ENCODE measurements at places on chromosomes 7 and 10.

DNA sequence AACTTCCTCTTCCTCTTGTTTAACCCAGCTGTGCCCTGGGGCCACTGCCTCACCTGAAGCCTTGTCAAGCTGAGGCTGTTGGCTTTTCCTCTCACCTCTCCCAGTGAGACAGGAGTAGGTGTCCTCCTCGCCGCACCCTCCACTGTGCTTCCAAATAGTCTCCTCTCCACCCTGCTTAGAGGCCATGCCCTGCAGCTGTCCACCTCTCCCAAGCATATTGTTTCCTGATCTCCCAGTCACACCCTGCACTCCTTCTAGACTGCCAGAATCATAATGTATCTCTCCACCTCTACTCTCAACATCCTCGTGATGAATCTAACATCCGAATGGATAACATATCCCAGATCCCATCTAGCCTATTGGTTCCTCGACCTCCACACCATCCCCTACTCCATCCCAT lies 196.3 kb upstream of the GHITM start:
- DNase-seq = no peak

GRCh38 chr10:7498111-7498510 lies 87.3 kb upstream of the SFMBT2 start:
- no peak for DNase-seq

DNA sequence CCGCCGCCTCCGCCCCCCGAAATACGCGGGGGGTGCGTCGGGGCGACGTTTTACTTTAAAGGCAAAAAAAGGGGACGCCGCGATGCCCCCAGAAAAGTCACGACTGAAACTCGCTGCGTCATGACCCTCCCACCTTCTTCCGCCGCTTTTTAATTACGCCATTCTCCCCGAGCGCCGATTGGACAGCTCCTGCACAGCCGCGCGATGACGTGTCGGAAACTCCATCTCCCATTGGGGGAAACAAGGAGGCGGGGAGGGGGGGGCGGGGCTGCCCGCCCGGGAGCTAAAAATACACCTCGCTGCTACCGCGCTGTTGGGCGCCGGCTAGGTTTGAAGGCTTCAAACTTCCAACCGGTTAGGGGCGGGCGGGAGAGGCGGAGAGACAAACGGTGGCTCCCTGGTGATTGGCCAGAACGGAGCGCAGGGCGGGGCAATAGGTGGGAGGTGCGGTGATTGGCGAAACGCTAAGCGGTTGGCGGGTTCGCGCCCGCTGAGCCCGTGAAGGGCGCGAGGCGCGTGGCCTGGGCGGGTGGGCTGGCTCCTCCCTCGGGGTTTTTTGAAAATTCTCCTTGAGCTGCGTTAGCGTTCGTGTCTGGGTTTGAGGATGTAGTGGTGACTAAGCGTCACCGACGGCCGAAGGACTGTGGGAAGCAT lies at the start of gene RHEB:
RHEB (minus strand) TSS at position 131 of the 654 bp plus-strand sequence. CDS start 384 bp downstream, outside the sequence.
- DNase-seq = peak; percentile 91

DNA sequence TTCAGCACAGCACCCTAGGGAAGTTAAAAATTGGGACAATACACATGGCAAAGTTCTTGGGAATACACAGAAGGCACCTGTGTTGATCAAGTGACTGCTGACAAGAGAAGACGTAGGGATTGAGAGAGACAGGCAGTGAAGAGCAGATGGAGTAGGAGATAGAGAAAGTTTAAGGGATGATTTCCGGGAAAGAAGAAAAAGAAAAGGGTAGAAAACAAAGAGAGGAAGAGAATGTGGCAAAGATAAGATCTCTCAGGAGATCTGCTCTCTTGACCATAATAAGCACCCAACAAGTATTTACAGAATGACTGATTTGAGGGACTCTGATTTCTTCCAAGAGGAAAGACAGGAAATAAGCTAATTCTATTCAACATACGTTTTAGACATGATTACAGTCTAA lies 15.1 kb upstream of the RALA start:
- DNase-seq = peak; percentile 52

GRCh38 chr10:6912929-6913328 lies 332.9 kb upstream of the PRKCQ start:
- no peak for DNase-seq

- DNase-seq = no peak
Observed at GRCh38 chr7:105691082-105691679, 109.9 kb upstream of the EFCAB10 start.

DNA sequence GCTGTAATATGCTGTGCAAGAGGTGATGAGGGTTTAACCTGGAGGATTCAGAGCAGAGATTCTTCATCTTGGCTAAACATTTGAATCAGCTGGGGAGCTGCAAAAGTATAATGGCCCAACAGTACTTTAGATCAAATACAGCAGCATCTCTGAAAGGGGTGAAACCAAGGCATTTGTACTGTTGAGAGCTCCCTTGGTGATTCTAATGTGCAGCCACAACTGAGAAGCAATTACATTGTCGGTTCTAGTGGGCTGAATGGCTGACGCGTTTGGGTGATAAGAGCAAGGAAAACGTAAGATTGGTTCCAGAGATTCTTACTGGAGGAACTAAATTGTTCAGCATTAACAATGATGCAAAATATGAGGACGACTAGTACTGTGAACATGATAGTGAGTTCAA lies 269.7 kb downstream of the AGMO start:
- DNase-seq = no peak

DNA sequence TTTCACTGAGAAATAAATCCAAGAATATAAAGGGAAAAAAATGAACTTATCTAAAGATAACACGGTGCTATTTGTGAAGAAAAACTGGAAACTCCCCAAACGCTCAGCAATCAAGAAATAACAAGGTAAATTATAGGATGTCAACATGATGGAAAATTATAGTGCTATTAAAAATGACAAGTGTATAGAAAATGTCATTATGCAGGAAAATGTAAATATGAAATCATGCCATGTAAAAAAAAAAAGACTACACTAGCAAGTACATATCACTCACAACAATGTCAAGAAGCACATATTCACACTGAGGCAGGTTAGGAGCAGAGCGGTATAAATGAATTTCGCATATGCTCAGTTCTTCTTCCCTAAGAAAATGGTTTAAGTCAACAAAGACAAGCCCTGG lies 27.7 kb downstream of the KLRG2 start:
- DNase-seq = no peak

DNA sequence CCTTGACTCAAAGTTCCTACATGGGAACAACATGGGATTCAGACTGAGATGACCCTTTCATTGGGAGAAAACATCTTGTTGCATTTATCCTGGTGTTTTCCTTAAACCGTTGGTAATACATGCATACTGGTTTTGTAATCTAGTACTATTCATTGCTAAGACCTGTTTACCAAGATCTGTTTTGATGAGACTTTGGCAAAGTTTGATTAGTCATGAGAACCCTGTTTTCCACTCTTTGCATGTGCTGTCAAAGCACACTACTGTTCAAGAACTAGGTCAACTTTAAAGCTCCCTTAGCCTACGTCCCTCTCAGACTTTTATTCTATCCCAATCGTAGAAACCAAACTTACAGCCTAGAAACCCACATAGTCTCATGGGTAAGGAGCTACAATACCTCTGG lies 650.9 kb downstream of the GATA3 start:
- no peak for DNase-seq

GRCh38 chr7:17033245-17033644 lies 151.5 kb upstream of the AGR3 start:
- no peak for DNase-seq

GRCh38 chr10:116719804-116720203 lies 22.6 kb downstream of the HSPA12A start:
- DNase-seq = no peak

DNA sequence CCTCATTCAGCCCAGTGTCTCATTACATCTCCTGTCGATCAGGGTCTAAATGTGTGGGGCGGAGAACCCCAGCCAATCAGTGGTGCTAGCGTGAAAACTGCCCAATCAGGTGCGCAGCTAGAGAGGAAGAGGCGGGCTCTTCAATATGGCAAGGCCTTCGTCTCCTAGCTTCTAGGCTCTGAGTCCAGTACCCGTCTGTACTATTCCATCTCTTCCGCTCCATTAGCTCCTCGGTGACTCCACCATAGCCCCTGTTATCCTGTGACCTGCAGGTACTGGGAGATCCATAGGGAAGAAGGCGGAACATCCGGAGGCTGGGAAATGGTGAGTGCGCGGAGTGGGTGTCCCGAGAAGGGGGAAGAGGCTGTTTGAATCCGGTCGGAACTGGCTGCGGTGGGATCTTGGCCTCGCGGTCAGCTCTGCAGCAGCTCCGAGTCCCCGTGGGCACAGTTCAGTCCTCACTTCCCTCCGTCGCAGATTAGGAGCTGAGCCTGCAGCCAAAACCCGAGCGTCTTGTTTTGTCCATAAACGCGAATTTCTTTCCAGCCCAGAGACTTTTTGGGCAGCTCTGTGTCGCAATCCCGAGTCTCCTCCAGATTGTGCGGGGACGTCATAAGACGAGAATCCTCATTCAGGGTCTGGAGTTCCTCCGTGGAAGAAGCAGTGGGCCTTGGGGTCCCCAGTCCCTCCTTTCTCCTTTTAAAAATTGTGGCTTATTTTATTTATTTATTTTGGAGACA lies at the start of gene ZNF727:
ZNF727 (plus strand) TSS at position 134 of the 740 bp plus-strand sequence; CDS start at position 322, 188 bp downstream.
- no peak for DNase-seq

DNA sequence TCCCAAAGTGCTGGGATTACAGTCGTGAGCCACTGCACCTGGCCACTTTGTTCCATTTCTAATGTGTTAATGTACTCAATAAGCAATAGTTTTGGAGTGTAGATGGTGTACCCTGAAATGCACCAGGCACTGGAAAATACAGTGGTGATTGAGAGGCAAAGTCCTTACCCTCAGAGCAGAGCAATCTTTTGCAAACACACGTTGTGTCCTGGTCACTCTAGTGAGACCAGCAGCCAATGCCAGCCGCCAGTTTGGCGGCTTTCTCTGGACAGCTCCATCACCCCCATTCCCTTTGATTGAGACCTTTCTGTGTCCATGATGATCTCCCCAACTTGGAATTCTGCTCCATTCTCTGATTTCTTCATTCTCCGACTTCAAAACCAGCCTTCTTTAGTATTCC lies 231.3 kb downstream of the GALNT17 start:
- no peak for DNase-seq

DNA sequence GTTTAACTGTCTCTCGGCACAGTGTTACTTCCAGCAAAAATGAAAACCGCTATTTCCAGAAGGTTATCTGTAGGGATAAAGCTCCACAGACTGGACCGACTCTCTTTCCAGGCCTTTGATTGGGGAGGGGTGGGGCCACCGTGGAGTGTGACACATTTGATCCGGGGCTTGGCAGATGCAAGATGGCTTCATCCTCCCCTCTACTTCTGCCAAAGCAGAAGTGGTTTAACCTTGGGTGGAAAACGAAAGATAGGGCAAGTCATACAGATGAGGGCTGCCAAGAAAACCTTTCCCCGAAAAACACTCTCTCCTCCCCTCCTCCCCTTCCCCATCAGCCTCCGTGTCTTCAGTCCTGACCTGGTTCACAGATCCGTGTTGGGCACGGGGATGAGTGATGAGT lies 139.7 kb upstream of the SH2B2 start:
- peak; percentile 86 for DNase-seq

- DNase-seq = no peak
Observed at GRCh38 chr10:52040486-52040885, 273.6 kb upstream of the DKK1 start.

GRCh38 chr10:114911052-114911711 lies 26.8 kb upstream of the TRUB1 start:
- DNase-seq = no peak

DNA sequence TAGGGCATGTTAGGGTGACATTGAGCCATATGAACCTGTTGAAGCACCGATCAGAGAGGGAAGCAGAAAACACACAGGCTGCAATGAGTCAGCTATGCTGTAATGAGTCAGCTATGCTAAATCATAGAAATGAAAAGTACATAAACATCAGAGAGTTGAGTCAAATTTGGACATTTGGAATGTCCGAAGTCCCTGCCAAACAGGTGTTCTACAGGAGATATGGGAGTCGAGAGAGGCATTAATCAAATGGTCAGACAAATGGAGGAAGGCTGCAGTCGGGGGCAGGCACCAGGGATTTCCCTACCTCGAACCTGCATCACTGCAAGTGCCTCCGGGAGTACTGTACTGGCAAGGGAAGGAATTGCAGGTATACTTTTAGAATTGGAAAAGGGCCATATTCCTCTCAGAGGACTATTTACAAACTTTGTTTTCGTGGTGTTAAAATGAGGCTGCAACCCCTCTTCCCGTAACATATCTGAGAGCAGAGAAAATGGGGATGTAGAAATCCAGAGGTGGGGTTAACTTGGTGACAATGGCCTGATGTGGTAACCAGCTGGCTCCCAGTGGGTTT lies 8.8 kb upstream of the ZC3HAV1 start:
- DNase-seq = no peak
